ENCODE measurements at places on chromosomes 16 and 17.

DNA sequence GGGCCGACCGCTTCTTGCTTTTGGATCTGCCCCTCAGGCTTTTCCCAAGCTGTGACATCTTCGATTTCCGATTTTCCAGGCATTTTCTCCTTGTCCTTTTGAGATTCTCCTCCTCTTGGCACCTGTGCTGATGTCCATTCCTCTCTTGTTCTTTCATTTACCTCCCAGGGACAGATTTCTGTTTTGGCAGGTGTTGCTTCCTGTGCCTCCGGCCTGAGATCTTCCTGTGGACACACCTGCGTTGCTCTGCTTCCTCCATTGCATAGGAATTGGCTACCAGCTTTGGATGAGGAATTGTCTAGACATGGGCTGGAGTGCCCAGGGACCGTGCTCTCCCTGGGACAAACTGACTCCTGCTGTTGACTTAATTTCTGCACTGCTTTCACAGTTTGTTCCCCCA, 15.1 kb downstream of the GPR179 start:
- no peak for ATAC-seq

- ATAC-seq, result no peak
Observed at GRCh38 chr16:3007059-3007956, 5.4 kb upstream of the CLDN9 start.

DNA sequence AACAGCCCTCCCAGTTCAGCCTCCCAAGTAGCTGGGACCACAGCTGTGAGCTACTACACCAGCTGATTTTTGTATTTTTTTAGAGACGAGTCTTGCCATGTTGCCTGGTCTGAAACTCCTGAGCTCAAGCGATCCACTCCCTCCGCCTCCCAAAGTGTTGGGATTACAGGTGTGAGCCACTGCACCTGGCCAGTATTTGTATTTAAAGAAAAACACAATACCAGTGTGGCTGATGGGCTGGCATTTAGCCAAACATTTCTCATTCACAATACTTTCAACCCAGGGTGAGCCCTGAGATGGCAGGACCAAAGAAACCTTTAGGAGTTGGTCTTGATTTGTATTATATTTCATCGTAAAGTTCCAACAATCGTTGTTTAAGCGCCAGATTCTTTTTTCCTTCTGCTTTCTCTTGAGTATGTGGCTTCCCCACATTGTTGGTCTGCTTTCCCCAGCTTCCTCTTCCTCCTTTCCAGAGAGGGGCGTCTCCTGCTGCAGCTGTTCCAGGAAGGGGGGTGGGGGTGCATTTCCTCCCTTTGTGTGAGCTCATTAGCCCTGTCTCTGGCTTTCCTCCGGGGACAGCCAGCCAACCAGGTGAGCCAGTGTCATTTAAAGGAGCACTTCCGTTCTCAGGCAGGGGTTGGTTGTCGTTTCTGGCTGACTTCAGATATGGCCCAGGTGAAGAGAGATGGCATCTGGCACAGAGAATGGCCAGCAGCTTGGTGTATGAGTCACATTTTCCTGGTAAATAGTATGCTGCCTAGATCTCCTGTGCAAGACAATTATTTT, 79.9 kb downstream of the GPRC5B start:
- peak; percentile 73 for ATAC-seq

DNA sequence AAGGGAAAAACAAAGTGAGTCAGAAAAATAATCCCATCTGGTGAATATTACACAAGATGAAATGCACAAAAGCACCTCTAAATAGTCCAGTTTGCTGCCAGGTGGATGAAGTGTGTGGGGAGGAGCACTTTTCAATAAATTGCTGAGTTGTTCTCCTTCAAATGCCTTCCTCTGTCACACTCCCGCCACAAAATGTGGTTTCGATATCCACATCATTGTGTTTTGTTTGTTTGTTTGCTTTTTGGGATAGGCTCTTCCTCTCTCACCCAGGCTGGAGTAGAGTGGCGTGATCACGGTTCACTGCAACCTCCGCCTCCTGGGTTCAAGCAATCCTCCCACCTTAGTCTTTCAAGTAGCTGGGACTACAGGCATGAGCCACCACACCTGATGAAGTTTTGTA, 24.6 kb upstream of the SHISA9 start:
- ATAC-seq, result no peak

GRCh38 chr17:69175625-69176456, 34.1 kb upstream of the ABCA6 start:
- peak; percentile 89 for ATAC-seq

DNA sequence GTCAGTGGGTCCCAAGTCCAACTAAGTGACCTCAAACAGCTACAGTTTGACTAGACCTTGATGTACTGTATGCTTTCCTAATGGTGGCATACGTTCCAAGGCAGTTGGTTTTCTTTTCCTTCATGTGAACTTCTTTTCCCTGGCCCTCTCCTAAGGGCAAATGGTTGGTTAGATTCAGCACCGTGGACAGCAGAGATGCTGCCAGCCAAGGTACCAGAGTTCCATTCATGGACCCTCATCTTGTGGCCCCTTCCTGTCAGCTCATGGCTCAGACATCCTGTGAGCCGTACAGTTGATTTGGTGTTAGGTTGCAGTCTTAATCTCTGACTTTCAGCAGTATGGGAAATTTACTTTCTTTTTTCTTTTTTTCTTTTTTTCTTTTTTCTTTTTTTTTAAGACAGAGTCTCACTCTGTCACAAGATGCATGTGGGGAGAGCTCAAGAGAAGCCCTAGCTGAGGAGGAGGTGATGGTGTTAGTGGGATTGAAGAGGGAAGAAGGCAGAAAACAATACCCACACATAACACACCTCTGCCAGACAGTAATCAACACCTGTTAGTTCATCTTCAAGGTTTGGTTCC, 122.4 kb downstream of the USP31 start:
- ATAC-seq, result no peak

DNA sequence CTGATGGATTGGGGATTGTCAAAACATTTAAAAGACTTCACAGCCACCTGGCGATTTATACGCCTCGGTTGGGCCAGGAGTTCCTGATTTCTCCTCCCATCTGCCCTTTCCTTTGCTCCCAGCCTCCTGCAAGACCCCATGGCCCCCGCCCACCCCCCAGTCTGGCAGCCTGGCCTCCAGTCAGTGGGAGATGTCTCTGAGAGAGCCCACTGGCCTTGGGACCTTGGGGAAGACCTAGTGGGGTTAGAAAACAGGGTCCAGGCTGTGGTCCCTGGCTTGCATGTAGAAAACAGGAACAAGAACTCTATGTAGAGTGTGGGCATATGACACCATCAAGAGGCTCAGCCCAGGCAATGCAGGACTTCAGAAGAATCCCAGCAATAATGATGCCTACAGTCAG, 209.4 kb upstream of the C16orf82 start:
- ATAC-seq, result no peak

DNA sequence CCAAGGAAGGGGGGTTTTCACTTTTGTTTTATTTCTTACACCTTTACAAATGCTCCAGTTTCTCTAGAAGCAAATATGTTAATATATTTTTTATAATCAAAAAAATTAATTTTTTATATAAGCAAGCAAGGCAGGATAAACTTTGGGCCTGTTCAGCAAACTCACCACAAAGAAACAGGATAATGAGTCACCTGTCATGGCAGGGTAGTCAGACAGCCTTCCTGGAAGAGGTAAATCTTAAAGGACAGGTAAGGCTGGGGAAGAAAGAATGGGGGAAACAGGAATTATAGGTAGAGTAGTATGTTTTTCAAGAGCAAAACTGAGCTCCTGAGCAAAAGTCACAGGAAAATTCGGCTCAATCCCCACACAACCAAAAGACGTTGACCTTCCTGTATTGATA, 186.3 kb upstream of the SOX9 start:
- no peak for ATAC-seq

DNA sequence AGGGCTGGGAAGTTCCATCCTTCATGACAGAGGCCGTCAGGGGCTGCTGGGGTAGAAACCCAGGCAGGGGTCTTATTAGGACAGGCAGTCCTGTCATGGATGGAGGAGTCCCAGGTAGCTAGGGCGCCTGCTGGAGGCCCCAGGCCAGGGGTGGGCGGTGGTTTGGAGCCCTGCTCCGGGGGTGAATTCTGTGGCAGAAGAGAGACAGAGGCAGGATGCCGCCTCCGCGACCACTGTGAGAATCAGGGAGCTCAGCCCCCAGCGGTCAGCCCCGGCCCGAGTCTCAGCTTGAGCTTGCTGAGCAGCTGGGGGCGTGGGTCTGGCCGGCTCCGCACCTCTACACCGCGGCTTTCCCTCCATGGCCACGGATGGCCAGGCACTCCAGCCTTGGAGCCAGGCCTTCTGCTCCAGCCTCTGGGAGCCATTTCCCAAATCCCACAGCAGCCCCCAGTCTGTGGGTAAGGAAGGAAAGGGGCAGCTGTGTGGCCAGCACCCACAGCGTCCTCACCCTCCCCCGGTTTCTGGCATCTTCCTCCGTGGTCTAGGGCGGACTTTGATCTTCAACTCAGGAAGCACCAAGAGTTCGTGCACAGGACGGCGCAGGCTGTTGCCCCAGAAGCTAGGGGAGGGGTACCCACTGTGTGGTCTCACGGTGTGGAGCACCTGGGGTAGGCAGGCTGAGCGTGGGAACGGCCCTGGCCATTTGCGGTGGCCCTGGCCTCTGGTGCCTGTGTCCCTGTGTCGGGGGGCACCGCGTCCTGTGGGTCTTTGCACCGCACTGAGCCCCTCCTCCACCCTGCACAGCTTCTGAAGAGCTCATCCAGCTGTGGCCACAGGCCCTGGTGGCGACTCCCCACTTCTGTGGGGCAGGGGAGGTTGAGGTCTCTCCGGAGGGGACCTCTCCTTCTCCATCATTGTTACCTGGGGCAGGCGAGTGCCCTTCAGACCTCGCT, 14.1 kb downstream of the CD7 start:
- ATAC-seq, result no peak

- ATAC-seq, result no peak
Observed at GRCh38 chr17:7646457-7646856, 4.3 kb upstream of the ATP1B2 start.

DNA sequence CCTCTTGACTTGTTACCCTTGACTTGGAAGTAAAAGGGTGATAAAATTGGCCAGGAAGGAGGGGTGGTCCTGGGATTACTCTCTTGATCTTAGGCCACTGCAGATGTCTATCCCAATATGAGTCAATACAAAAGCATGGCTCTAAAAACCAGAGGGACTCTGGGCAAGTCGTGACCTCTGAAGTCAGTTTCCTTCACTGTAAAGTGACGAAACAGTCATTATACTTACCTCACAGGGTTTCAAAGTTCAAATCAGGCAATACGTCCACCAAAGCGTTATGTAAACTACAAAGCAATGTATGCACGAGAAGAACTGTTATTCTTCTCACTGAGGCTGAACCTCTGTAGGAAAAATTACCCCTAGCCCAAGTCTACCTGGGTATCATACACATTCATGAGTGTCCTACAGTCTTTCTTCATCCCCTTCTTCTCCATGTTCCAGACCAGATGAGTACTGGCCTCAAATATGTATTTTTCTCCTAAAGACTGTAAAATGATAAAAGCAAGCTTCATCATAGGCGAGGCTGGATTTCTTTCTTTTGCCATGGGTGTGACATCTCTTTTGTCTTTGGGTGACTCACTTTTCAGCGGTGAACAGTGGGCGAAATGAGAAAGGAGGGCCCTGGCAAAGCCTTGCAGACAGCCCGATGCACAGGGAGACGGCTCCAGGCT, 34.5 kb upstream of the CLEC18B start:
- peak; percentile 53 for ATAC-seq

Data from esophagus mucosa (tissue), 1 donor.